ENCODE measurements at places on chromosomes 6 and 20. TPM values are rescaled to one million over a fixed set of nuclear protein-coding genes. Genes with fewer than 3 reads are reported as not detected.

GRCh38 chr6:142901611-142902010, 43.4 kb downstream of the HIVEP2 start:
- DNase-seq, result no peak

- DNase-seq, result peak; percentile 74
Observed at GRCh38 chr6:6820641-6821238, 232.2 kb downstream of the LY86 start.

DNA sequence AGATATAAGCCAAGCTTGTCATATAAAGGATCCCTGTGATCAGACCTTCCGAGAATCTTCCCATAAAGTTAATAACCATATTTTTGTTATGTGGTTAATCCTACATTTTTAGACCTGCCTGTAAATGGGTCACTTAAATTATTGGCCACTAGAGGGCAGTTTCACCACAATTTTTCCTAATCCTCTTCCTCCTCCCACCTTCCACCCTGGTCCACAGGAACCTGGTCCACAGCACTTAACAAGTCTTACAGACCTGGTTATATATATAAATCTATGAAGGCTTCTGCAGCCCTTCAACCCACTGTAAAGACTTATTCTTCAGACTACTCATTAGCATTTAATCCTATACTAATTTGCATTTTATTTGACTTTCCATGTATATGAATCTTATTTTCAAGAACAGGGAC, 28.3 kb downstream of the MRS2 start:
- DNase-seq, result peak; percentile 28

DNA sequence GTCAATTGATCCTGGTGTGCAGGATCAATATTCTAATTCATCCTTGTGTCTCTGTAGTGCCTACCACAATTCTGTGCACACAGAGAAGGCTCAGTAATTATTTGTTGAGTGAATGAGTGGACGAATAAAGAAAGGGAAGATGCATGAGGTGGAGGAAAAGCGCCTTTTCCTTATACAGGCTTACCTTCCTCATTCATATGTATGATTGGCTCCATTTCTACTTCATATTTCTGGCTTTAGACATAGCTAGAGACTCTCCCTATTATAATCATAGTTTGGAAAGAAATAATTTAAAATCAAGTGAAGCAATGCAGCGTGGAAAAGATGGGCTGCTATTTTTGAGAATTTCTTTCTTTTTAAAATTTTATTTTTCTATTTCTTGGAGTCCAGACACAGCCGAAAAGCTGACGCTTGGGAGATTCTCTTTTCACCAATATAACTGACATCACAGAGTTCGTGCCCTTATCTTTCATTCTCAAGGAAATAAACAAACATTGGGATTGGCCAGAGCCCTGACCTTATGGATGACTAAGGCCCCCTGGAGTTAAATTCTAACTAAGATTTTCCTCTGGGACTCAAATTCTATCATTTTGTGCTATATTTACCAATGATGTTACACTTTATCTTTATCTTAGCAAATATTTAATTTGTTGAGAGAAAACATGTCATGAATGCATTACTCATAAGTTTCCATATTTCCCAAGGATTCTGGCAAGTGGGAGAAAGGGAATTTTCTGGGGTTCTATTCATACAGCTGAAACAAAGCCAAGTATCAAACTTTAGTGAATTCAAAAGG, 48.1 kb downstream of the PRL start:
- no peak for DNase-seq

DNA sequence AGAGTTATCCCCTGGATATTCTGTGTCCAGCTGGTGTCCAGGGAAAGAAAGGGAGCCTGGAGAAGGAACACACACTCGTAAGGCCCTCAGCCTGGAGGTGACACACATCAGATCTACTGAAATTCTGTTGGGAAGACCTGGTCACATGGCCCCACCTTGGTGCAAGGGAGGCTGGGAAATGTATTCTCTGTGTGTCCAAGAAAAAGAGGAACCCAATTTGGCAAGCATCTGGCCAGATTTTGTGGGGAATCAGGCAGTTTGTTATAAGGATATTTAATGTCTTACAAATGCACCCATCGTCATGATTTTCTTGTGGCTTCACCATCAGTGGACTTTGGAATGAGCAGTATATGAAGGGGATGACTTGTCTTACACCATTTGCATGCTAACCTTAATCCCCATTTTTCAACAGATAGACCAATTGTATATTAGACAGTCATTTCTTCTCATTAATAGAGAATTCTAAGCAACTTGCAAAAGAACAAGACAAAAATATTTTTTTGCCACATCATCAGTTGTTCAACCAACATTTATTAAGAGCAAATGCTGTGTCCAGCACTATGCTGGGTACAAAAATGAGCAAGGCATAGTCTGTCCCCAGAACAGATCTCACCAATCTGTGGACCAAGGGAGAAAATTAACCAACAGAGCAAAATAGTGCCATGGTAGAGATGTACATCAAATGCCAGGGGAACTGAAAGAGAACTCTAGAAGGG, 59.7 kb downstream of the ISM1 start:
- no peak for DNase-seq

DNA sequence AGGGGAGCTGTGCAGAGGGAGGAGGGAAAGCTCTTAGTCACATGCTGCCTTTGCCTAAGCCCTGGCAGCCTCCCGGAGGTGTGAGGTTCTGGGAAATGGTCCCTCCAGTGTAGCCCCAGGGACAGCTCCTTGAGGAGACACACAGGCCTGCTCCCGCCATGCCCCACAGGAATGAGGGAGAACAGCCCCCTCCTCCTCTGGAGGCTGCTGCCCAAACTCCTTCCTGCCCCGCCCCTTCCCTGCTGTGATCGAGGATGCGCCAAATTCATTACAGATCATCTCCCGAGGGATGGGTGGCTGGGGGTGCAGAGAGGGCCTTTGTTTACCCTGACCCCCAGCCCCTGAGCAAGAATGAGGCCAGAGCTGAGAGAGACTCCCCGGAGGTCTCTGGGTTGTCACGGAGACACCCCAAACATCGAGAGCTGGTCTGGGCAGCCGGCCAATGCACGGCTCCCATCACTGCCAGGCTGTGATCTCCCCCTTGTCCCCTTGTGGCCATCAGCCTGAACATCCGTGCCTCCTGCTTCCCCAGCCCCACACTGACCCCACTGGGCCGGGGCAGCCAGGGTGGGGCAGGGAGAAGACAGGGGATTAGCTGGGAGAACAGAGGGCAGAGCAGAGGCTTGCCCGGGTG, 8.4 kb downstream of the CYP21A2 start:
- DNase-seq, result peak; percentile 43

DNA sequence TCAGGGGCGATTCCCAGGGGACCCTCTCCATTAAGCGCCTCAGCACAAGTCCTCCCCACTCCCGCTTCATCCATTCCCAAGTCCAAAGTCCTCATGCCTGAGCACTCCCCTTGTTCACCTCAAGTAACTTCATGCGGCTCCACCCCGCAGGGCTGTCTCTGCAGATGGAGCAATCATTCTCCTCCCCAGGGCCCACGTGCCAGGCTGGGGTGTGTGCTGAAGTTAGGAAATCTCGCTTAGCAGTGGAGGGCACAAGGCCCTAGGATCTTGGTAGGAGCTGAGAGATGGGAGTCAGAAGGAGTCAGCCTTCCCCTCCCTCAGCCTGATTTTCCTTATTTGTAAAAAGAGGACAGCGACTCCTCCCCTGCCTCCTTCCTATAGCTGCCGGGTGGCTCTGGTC, 3.5 kb downstream of the TGM3 start:
- no peak for DNase-seq

- DNase-seq, result no peak
Observed at GRCh38 chr6:140669321-140669720, 1294.9 kb upstream of the CITED2 start.

Gene LCA5
- total RNA-seq, result 10.7 TPM

Gene PLEKHG1
- total RNA-seq, result 4.6 TPM

Gene C6orf15
- not detected for total RNA-seq

Gene BHLHE23
- 0.22 TPM for total RNA-seq

Gene R3HDML
- not detected for total RNA-seq

Data from neural progenitor cell (in vitro differentiated cells).